ENCODE measurements at places on chromosomes 2 and 18.

- DNase-seq: no peak
Measured at GRCh38 chr2:171174075-171174474, 13.4 kb upstream of the TLK1 start.

- DNase-seq: no peak
Measured at GRCh38 chr2:71742953-71743601, 289.7 kb downstream of the DYSF start.

DNA sequence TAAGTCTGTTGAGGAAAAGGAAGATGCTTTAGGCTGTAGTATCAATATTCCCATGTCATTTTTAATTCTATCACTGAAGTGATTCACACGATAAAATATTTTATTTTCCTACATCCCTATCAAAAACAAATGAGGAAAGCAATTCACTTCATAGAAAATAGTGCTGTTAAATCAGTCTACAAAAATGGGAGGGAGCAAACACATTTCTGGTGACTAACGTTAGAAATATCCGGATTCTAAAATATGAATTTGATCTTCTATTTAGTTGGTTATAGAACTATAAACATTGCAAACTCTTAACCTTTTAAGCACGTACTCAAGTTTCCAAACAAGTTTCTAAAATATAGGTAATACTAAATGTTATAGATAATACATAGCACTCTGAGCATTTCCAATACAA, 20.8 kb downstream of the ATF2 start:
- DNase-seq: no peak

GRCh38 chr18:49609256-49610021, 47.6 kb downstream of the LIPG start:
- DNase-seq: no peak

GRCh38 chr18:76394780-76395476, 100.1 kb downstream of the ZNF516 start:
- DNase-seq: no peak

GRCh38 chr2:119983108-119983507, 29.8 kb upstream of the EPB41L5 start:
- DNase-seq: no peak

GRCh38 chr2:233451950-233452349, 97.7 kb downstream of the DGKD start:
- no peak for DNase-seq

- DNase-seq: no peak
Measured at GRCh38 chr2:69208023-69208595, 178.9 kb downstream of the GFPT1 start.

DNA sequence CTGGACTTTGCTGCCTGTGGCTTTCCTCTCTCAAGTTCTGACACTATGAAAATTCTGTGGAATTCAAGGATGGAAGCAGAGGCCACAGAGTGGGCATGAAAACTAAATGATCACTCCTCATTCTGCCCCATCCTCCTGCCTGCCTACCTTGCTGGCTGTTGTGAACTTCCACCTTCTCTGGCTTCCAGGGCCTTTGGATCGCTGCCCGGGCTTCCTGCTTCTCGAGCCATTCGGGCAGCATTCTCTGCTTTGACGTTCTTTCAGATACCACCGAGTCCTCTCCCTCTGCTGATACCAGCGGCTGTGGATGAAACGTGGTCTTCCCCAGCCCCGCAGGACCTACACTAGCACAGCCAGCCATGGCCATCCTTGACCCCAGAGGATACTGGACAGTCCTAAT, 327.7 kb upstream of the SLC14A2 start:
- no peak for DNase-seq

- no peak for DNase-seq
Measured at GRCh38 chr2:191581003-191581402, 96.9 kb upstream of the NABP1 start.

- no peak for DNase-seq
Measured at GRCh38 chr2:66101206-66101605, 333.7 kb upstream of the MEIS1 start.

All from stimulated activated CD8-positive, alpha-beta memory T cell treated with anti-CD3 and anti-CD28 coated beads, Interleukin-7, amount 100 ng/mL, for 48 hours (primary cell).